Activated CD4-positive, alpha-beta T cell treated with anti-CD3 and anti-CD28 coated beads, Interleukin-2, amount 50 U/mL, for 4 hours (primary cell): ENCODE measurements at places on chromosomes 13 and 19.

DNA sequence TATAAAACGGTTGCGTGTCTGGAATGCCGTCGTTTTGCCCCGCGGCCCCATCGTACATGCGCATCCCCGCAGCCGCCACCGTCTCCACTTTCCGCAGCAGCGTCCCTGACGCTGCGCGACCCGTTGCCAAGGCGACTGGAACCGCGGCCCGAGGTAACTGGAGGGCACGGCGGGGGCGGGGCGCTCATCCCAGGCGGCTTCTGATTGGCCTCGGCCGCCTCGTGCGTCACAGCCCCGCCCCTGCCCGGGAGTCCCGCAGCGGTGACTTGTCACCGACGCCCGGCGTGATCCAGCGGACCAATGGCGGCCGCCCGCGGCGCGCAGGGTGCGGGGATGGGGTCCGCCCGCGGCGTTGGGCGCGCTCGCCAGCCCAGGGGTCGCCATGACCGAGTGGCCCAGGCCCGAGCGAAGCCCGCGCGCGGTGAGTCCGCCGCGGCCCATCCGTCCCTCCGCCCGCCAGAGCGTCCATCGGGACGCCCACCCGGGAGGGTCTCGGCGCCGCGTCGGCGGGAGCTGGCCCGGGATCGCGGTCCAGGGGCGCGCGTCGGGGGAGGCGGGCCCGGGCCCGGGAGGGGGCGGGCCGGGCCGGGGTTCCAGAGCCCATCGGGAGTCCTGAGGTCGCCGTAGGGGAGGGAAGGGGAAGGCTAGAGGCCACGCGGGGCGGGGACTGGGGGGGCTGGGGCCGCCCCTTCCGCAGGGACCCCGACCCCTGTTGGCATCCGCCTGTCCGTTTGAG is at the start of gene ZSCAN1:
TSS of gene ZSCAN1 (plus strand) at position 285 of the 736 bp plus-strand sequence. CDS start 3,812 bp downstream, outside the sequence.
- no peak for DNase-seq

DNA sequence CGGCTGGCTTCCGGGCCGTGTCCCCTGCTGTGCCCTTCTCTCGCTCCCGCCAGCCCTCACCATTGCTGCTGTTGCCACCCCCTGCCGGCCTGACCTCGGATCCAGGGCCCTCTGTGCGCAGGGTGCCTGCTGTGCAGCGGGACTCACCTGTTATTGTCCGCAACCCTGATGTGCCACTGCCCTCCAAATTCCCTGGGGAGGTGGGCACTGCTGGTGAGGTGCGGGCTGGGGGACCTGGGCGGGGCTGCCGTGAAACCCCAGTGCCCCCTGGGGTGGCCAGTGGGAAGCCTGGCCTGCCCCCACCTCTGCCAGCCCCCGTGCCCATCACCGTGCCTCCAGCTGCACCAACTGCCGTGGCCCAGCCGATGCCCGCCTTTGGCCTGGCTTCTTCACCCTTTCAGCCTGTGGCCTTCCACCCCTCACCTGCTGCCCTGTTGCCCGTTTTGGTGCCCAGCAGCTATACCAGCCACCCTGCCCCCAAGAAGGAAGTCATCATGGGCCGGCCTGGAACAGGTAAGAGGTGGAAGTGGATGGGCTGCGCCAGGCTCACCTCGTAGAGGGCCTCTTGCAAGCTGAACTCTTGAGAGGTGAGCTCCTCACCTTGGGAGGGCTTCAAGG is 5.1 kb downstream of the CIC start:
- DNase-seq = no peak

- DNase-seq = peak; percentile 81
Observed at GRCh38 chr13:27621366-27622101, at the start of gene POLR1D. POLR1D (plus strand) TSS chr13:27621892; CDS start chr13:27621984, 92 bp downstream.

- no peak for DNase-seq
Observed at GRCh38 chr19:3348042-3348441, 18.3 kb upstream of the NFIC start.

- DNase-seq = no peak
Observed at GRCh38 chr13:99311748-99312492, 4.7 kb upstream of the GPR183 start.

DNA sequence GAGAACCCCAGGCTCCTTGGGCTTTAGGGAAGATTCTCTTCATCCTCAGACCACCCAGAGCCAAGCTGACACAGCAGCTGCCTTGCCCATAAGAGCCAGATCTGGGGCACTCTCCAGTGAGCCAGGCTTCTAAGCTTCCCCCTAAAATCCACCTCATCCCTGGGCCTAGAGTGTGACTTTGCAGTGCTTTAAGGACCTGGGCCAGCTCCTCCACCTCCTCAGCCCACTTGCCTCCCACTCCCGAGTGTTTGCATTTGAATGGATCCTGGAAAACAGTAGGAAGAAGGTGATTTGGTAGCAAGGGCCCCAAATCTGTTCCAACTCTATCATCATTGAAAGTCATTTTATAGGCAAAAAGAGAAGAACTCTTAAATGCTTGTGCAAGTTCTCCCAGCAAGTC is 108.7 kb upstream of the UBL3 start:
- no peak for DNase-seq

- DNase-seq = no peak
Observed at GRCh38 chr19:33418871-33419787, 45.6 kb downstream of the CEBPG start.
